IPS DF 6.9 (cell line): ENCODE measurements at places on chromosomes 1 and 21.

GRCh38 chr1:229410692-229411433 is 23.0 kb downstream of the ACTA1 start:
- H3K36me3 ChIP-seq = no peaks in the 10 kb centered on the region
- H3K27ac ChIP-seq = no peak overlapping the region
- peaks cover 14% of the 10 kb centered on the region; the same call in 1 of the 2 replicates for H3K27me3 ChIP-seq
- H3K4me1 ChIP-seq = peaks cover 9% of the 10 kb centered on the region
- no peak for DNase-seq

DNA sequence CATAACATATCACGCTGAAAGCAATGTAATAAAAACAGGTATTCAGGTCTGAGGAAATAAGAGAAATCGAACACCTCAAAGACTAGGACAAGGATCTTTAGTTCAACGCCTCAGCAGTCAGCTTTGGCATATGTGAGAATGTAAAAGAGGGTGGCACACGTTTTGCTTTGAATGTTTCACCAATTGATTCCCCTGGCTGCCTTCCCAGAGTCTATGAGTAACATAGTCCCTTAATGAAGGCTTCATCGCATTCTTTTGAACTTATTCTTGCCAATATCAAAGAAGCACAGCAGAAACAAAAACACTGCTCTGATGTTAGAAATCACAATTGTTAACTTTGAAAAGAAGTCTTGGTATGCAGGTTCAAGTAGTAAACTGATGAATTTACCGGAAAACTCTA is 764.8 kb downstream of the ADGRL2 start:
- H3K4me3 ChIP-seq = no peak overlapping the region
- H3K27ac ChIP-seq = no peak overlapping the region
- H3K27me3 ChIP-seq = no peaks in the 10 kb centered on the region
- DNase-seq = no peak
- no peaks in the 10 kb centered on the region for H3K4me1 ChIP-seq
- H3K36me3 ChIP-seq = no peaks in the 10 kb centered on the region

GRCh38 chr1:225458222-225458631 is 30.4 kb upstream of the LBR start:
- H3K27ac ChIP-seq = no peak overlapping the region
- no peak overlapping the region for H3K4me3 ChIP-seq
- H3K4me1 ChIP-seq = peaks cover 2% of the 10 kb centered on the region; the same call in 1 of the 2 replicates
- no peaks in the 10 kb centered on the region for H3K36me3 ChIP-seq
- no peak for DNase-seq
- no peaks in the 10 kb centered on the region for H3K27me3 ChIP-seq

GRCh38 chr1:22833699-22834098 is 123.1 kb downstream of the EPHB2 start:
- no peak overlapping the region for H3K27ac ChIP-seq
- H3K4me3 ChIP-seq = no peak overlapping the region
- no peaks in the 10 kb centered on the region for H3K36me3 ChIP-seq
- no peaks in the 10 kb centered on the region for H3K27me3 ChIP-seq
- no peak for DNase-seq

DNA sequence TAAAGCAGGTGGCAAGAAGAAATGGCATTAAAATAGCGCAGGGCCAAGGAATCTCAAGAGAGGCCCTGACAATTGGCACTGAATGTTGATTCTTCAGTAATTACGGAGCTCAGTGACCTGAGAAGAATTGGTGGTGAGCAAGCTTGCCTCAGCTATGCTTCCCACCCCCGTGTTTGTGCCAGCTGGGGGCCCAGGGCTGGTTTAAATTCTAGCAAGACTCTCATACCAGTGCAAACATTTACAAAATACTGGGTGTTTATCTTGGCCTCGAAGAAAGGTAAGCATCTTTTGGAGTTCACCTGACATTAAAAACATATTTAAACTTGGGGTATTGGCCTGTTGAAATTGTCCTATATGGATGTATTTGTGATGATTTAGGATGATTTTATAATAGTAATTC is 296.7 kb upstream of the USP25 start:
- no peaks in the 10 kb centered on the region for H3K36me3 ChIP-seq
- no peak overlapping the region for H3K4me3 ChIP-seq
- DNase-seq = no peak
- H3K27me3 ChIP-seq = no peaks in the 10 kb centered on the region

GRCh38 chr1:14160781-14161180 is 437.7 kb upstream of the KAZN start:
- no peak overlapping the region for H3K27ac ChIP-seq
- H3K4me3 ChIP-seq = no peak overlapping the region
- H3K4me1 ChIP-seq = no peaks in the 10 kb centered on the region

- H3K4me1 ChIP-seq = no peaks in the 10 kb centered on the region
- no peak overlapping the region for H3K27ac ChIP-seq
- no peaks in the 10 kb centered on the region for H3K36me3 ChIP-seq
- DNase-seq = no peak
Observed at GRCh38 chr1:208004851-208005250, 93.9 kb upstream of the CD34 start.
